CD4-positive, alpha-beta T cell treated with Interleukin-15 for 1 hour (primary cell): ENCODE measurements at places on chromosomes 4 and X.

GRCh38 chr4:136754810-136755530 lies 777.3 kb downstream of the PCDH18 start:
- no peak for DNase-seq

DNA sequence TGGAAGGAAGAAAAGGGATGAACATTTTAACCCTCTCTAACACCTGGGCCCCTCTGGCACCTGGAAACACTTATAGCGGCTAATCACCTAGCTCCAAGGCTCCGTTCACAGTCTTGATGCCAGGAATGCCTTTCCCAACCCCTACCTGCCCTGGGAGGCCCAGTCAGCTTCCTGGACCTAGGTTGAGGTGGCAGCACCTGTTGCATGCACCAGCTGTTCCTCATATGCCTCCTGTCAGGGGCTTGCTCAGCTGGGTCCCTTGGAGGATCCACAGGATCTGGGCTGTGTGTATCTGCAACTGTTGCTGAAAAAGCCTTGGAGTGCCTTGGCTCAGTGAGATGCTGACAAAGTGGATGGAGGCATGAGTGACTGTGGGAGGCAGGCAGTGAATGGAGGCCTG lies 4.4 kb downstream of the CFP start:
- no peak for DNase-seq

- DNase-seq = no peak
These were observed 450.6 kb upstream of the RASGEF1B start for GRCh38 chr4:81922313-81922712.

- DNase-seq = no peak
These were observed 875.3 kb downstream of the PCDH7 start for GRCh38 chr4:31595496-31595895.

GRCh38 chr4:84913176-84913575 lies 53.3 kb downstream of the WDFY3 start:
- no peak for DNase-seq

- DNase-seq = no peak
These were observed 121.4 kb downstream of the SPRY1 start for GRCh38 chr4:123517971-123518370.

- DNase-seq = no peak
These were observed 467.0 kb downstream of the STIM2 start for GRCh38 chr4:27327421-27328181.

DNA sequence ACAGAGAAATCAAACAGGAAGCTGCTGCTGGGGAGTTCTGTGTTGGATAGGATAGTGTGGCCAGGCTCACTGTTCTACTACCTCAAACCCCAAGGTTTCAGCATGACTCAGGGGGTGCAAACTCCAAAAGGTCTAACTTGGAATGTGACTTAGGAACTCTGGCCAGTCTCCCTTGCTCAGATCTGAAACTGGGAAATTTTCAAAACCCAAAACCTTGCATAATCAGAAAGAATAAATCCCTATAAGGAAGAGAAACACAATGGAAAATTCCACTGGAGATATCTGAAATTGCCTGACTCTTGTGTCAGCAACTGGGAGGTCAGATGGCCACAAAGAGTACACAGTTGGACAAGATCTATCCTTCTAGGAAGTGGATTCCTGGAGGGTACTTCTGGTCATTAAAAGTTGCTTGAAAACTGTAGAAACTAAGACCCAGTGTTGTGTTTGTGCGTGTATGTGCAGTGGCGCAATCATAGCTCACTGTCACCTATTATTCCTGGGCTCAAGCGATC lies 58.0 kb downstream of the PPEF2 start:
- DNase-seq = no peak
